ENCODE measurements at places on chromosomes 1 and 21.

DNA sequence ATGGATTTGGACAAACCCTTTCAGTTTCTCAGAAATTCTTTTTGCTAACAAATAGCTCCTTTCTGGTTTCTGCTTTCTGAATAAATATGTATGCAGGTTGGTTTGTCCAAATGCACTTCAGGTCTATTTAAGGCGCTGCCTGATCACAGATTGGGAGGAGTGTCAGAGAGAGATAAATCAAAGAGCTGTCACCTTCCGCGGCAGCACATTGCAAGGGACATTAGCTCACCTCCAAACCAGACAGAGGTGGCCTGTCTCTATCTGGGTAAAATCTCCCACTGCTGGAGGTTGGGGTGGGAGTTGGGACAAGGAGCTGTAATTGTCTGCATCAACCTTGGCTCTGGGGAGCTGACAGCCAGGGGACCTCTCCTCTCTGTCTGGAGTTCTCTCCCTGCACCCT is 25.2 kb downstream of the PRAMEF20 start:
- DNase-seq, result no peak

DNA sequence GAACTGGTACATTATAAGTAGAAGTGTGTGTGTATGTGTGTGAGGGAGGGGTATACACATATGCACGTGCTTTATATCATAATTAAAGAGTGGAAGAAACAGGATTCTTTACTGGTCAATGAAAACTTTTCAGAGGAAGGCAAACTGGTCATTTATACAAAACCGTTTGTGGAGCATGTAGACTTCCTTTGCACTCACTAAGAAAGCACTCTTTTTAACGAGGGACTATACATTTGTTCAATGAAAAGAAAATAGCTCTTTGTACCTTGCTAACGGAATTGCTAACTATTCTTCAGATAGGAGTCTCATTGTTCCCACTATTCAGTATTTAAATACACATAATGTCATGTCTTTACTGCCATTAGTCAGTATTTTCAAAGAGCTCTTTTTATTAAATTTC is 219.3 kb downstream of the ST6GALNAC3 start:
- no peak for DNase-seq

DNA sequence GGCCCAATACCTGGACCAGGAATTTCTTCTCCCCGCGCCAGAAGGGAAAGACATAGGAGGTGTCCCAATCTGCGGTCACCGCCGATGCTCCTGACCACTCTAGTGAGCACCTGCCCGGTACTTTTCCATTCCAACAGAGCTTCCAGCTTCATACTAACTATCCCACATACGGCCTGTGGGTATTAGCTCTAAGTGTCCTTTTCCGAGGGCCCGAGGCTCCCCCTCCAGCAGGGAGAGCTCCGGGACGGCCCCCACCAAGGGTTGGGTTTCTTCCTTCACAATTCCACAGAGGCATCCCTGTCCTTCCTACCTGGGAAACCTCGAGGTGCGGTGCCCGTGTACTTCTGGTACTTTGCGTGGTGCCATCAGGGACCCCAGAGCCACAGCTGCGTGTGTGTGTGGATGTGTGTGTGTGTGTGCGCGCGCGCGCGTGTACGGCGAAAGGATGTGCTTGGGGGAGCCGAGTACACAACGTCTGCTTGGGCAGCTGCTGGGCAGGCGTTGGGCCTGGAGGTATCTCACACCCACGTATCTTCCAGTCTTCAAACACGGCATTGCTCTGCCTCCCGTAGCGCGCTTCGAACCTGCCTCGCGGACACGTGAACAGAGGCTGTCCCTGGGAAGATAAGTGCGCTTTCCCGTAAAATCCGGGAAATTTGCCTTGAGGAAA is 2.4 kb upstream of the SIM2 start:
- no peak for DNase-seq

DNA sequence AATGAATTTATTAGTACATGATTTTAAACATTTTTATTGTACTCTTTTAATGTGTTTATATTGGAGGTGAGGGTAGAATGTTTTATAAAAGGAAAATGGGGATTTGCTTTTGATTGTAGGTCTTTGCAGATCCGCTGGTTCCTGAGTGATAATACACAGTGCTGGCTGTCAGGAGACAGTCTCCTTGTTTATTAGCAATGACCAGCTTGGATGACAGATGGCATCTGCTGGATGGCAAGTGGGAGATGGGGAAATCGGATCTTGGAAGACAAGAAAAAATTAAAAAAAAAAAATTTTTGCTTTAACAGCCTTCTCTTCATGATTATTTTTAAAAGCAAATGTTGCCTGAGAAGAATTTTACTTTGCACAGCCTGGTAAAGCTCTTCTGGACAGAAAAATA is 4.4 kb upstream of the PHTF1 start:
- DNase-seq, result no peak

GRCh38 chr1:85884372-85885035 is 176.3 kb upstream of the ZNHIT6 start:
- DNase-seq, result no peak

DNA sequence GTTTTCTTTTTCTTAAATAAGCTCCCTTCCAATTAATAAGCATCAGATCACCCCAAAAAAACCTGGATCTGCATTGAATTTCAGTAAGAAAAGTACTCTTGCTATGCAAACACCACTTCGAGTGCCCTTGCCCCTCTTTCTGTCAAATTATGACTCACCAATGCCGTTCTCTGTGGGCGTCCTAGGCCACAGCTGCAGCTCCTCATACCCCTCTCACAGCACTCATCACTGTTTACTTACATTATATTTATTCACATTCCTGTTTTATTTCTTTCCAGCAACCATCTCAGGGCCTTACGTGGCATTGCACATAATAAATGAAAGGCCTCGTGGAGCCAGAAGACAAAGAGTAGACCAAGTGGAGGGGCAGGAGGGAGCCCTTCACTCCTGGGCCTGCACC is 99.1 kb upstream of the CTTNBP2NL start:
- DNase-seq, result no peak

- DNase-seq, result no peak
Observed at GRCh38 chr1:30382496-30382895, 340.9 kb downstream of the MATN1 start.

- no peak for DNase-seq
Observed at GRCh38 chr1:23395154-23395724, 25.6 kb upstream of the ZNF436 start.

DNA sequence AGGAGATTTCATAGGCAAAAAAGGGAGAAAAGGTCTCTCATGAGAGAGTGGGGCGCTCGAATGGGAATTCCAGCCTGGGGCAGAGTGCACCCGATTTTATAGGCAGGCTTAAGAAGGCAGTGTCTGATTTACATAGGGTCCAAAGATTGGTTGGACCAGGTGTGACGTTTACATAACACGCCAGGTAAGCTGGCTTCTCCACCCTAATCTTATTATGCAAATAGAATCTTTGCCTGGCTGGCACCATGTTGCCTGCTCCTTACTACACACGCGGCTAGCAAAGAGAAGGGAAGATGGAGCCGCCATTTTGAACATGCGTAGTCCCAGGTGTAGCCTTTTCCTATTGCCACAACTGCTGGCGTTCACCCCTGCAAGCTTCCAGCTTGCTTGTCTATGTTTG is 103.7 kb downstream of the SLC16A1 start:
- DNase-seq, result no peak

DNA sequence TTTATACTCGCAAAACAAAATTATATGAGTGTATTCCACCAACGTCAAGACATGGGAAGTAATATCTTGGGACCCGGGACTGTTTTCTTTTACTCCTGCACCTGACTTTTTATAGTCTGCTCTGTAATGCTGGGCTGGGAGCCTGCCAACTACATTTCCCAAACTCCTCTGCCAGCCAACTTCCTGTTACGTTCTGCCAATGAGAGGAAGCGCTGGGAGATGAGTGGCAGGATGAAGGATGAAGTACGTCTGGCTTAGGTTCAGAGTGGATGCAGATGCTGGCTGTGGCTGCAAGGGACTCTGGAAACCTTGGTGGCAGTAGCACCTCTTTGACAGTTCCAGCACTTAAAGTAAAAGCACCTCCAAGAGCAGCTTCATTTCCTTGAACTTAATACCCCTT is 59.6 kb downstream of the USP24 start:
- DNase-seq, result no peak

DNA sequence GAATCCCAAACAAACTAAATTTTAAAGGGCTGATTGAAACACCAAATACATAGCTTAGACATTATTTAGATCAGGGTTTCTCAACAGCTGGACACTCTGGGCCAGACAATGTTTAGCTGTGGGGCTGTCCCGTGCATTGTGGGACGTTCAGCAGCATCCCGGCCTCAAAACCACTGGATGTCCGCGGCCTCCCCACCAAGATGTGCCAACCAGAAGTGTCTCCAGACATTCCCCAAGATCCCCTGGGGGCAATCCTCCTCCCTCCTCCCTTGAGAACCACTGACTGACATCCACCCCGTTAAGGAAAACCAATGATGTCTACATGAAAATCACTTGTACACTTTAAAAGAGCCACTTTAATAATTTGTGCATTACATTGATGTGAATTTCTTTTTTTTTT is 38.4 kb downstream of the CLSTN1 start:
- DNase-seq, result no peak

DNA sequence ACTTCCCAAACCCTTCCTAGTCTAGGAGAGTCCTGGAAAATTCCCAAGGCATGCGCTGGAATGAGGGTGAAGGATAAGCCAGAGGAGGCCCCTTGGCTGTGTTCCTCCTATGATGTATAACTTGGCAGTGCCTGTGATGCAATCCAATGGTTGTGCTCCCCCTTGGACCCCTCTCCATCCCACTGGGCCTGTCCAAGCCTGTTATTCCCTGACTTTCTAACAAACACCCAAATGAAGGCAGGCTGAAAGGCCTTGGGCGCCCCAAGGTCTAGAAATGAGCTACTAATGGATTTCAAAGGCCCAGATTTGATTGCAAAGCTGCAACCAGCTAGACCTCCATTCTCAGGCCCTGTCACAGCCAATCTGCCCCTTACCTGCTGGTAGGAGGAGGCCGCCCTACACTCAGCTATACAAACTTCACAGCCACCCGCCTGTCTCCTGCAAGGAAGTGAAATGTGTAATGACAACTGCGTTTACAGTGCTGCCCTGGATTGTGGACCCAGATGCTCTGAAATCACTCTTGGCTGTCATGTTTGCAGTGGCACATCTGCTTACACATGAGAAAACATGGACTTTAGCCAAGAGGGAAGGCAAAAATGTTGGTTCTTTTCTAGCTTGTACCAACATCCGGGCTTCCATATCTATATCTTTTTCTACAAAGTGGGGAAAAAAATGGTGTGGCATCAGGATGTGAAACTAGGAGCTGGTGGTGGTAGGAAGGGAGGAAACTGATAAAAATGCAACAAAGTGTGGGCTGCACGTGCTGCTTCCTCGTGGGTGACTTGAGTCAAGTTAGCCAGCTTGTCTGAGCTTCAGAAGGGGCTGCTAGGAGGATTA is 130.4 kb downstream of the TRABD2B start:
- no peak for DNase-seq

DNA sequence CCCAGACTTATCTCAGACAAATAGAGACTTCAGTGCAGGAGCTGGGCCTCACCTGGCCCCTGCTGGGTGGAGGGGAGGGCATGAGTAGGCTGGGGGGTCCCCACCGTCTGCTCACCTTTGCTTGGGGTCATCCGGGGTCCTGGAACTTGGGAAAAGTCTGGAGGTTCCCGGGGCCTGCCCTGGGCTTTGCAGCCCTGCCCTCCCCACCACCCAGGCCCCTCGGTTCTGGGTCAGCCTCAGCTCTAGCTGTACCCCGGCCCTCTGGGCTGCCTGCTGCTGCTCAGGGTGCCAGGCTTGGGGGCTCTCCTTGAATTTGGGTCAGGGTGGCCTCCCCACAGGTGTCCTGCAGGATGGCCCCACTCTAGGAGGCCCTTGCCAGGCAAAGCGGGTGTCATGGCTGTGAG is 2.4 kb upstream of the TMEM52 start:
- no peak for DNase-seq

- DNase-seq, result no peak
Observed at GRCh38 chr1:221840511-221841243, 98.8 kb upstream of the DUSP10 start.

- DNase-seq, result no peak
Observed at GRCh38 chr1:180241716-180242544, 11.9 kb downstream of the LHX4 start.

DNA sequence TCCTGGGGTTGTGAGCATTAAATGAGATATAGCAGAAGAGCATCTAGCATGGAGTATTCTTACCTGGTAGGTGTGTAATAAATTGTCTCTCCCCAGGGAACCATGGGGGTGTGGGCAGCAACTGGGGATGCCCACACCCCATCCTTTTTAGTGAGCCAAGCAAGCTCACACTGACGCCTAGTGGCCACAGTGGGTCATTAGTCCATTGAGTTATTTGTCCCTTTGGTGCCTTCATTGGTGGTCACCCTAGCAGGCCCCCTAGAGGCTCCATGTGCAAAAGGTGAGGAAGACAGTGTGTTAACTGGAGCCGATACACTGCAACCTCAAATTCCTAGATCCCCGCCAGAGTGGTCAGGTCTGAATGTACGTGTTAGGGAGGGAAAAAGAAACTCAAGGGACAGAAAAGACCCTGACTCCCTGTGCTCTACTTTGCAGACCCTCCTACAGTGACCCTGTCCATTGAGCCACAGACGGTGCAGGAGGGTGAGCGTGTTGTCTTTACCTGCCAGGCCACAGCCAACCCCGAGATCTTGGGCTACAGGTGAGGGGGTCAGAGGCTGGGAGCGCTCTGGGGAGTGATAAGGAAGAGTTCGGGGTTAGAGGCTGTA is 93.3 kb upstream of the CD1D start:
- DNase-seq, result no peak

- no peak for DNase-seq
Observed at GRCh38 chr1:22557341-22557950, 5.8 kb upstream of the EPHA8 start.

- no peak for DNase-seq
Observed at GRCh38 chr1:206856674-206857464, 8.6 kb upstream of the IL20 start.

- no peak for DNase-seq
Observed at GRCh38 chr1:187763976-187764375, 935.2 kb downstream of the PLA2G4A start.

DNA sequence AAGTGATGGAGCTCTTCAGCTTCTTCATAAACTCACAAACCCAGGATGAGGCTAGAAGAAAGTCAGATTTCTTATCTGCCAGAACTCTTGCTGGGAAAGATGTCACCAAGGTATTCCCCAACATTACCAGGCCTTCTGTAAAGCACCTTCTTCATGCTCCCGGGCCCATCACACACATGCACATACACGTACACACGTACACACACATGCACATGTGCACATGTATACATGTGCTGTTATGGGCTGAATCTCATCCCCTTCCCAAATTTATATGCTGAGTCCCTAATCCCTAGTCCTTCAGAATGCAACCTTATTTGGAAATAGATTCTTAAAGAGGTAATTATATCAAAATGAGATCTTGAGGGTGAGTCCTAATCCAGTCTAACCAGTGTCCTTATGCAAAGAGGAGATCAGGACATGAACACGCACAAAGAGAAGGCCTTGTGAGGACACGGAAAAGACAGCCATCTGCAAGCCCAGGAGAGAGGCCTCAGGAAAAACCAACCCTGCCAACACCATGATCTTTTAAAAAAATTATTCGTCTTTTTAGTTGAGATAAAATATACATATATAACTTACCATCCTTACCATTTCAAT is 76.4 kb upstream of the LYST start:
- DNase-seq, result no peak

GRCh38 chr1:95572962-95573361 is 339.0 kb downstream of the RWDD3 start:
- no peak for DNase-seq

DNA sequence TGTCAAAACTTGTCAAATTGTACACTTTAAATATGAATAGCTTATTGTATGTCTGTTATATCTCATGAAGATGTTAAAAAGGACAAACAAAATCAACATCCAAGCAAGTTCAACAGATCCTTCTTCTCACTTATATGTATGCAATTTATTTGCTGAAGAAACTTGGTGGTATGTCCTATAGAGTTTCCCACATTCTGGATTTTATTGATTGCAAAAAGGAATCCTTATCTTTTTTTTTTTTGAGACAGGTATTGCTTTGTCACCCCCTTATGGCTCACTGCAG is 5.6 kb upstream of the RABGAP1L start:
- no peak for DNase-seq
